ENCODE measurements at places on chromosomes 11 and 22.

DNA sequence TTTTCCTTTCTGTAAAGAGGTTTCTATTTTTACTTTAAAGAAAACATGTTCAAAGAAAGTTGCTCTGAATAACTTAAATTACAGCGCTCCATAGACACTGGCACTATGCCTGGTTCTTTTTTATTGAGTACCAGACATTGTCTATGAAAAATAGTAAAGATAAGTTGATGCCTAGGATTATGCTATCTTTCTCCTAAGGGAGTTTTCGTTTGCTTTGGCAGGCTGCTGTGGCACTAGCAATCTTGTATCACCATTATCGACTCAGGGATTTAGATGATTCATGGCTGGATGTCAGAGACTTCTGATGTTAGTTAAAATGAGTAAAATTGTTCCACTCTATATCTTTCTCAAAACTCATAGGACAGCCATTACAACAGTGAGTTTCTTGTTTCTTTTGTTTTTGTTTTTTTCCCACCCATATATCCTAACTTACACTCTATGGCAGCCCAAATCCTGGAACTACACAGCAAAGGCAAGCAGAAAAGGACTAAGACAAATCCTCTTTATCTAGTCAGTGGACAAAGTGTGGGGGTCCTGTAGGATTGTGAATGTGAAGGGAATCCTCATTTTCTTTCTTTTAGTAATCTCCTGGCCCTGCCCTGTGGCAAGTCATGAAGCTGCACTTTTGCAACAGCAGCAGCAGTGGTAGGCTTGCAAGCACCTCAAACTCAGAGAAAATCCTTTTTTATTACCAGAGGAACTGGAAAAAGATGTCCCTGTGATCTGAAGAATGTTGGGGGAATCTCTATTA is 20.7 kb downstream of the SLN start:
- DNase-seq = peak; percentile 22

- DNase-seq = no peak
These were observed 34.3 kb downstream of the GUCY1A2 start for GRCh38 chr11:106983991-106984390.

GRCh38 chr11:3615998-3616397 is 25.8 kb downstream of the ART5 start:
- no peak for DNase-seq

DNA sequence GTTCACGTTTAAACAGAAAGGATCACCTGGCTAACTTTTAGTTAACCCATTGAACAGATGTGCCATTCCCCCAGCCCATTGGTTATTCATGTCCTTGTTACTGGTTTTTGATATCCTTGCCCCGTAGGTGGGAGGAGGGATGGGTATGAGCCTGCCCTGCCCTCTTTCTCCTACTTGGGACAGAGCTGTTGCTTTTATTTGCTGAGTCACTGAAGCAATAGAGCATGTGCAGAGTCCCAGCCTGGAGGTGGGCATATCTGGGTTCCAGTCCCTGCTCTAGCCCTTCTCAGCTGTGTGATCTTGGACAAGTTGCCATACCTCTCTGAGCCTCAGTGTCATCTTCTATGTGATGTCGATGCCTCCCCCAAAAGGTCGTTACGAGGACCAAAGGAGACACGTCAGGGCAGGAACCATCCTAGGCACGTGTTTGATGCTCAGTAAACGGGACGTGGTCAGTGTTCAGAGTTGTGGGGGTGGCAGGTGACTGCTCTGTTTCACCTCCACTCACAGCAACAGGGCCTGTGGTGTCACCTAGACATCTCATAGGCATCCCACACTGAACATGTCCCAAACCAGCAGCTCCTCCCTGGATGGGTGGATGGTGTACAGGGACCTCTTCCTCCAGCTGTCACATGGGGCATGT is 61.0 kb downstream of the BMAL1 start:
- DNase-seq = no peak

GRCh38 chr11:43874738-43875137 is 5.9 kb upstream of the ALKBH3 start:
- DNase-seq = no peak

GRCh38 chr11:44746894-44747293 is 20.1 kb downstream of the TSPAN18 start:
- no peak for DNase-seq

DNA sequence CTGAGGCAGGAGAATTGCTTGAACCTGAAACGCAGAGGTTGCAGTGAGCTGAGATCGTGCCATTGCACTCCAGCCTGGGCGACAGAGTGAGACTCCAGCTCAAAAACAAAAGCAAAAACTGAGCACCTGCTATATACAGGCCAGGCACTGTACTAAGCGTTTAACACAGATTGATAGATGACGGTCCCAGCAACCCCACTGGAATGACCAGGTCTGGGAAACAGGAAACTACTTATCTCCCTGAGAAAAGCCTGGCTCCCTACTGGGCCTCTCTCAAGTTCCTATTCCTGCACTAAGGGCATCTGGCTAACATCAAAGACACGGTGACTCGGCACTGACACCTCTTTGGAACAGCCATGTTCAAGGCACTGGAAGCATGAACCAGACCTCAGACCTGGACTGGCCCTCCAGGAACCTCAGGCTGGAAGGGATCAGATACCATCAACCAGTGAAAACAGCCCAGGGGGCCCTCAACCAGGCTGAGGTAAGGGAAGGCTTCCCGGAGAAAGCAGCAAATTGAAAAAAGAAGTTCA is 16.6 kb downstream of the ARAP1 start:
- peak; percentile 43 for DNase-seq

GRCh38 chr11:65551572-65552387 is 6.4 kb downstream of the LTBP3 start:
- no peak for DNase-seq

DNA sequence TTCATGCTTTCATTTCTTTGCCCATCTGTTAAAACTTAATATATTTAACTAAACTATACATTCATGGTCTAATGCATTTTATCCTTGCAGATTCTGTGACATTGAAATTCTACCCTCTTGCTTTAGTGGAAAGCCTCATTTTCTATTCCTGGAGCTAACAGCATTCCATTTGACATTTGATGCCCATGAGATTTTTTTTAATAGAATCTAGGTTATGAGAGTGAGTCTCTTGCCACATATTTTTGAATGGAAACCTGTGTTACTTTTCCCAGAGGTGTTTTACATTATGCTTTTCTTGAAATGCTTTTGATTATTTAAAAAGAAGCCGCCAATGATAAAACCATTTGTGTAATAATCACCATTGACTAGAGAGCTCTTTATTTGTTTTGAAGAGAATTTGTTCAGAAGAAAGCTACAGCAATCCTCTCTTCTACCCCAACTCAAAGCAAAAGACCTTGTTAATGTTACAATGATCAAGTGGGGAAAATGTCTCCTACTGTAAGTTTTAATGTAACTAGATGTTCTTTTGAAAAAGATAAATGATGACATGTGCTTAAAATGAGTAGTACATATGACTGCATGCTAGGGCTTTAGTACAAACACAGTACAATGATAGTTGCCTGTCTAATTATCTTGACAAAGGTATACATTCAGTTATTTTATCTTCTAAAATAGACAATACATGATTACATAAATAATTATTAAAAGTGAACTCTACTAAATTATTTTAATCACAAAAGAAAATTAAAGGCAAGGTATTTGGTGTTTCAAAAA is 67.3 kb downstream of the GAS2 start:
- DNase-seq = no peak

Measured in HS-5 (cell line).